Stomach (tissue), 19 donors: ENCODE measurements at places on chromosomes 11 and 22.

DNA sequence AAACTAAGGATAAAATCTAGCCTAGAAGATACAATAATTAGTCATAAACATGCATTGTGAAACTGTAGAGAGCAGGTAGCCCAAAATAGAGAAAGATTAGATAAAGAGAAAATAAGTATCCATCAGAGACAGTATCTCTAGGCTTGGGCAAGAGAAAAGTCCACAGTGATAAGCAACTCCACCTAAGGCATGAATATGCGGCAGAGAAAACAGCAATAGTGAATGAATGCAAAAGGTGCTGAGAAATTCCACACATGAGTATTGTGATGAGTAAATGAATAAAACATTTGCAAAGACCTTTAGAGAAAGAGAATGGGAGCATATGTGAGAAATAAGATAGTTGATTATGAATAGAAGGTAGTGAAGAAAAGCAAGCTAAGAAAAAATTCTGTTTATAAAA is 8.7 kb downstream of the MS4A2 start:
- DNase-seq: no peak

GRCh38 chr11:47485107-47485506 is 36.2 kb upstream of the RAPSN start:
- DNase-seq: no peak

DNA sequence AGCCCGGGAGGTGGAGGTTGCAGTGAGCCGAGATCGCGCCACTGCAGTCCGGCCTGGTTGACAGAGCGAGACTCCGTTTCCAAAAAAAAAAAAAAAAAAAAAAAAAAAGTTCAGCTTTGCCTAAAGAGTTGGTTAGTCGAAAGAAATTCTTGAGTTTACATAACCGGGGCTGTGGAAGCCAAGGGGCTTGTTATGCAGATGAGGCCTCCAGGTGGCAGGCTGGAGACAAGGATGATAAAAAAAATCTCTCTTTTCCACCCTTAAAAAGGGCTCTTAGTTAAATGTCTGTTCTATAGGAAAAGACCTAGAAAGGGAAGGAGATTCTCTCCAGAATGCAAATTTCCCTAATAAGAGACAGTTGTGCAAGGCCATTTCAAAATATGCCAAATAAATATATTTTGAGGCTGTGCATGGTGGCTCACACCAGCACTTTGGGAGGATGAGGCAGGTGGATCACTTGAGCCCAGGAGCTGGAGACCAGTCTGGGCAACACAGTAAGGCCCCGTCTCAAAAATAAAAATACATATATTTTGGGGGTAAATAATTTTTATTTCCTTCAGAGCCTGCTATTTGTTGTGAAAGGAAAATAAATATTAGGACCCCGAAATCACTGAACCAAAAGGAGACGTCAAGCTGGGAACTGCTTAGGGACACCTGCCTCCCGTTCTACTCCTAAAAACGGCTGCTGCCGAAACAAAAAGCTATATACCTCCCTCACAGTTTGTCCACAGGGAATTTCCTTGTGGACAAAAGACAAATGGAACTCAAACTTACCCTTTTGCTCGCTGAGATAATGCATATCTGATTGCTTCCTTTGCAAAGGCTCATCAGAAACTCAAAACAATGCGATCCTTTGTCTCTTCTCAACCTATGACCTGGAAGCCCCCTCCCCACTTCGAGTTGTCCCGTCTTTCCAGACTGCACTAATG is 2.4 kb upstream of the IFITM2 start:
- DNase-seq: peak; percentile 90

DNA sequence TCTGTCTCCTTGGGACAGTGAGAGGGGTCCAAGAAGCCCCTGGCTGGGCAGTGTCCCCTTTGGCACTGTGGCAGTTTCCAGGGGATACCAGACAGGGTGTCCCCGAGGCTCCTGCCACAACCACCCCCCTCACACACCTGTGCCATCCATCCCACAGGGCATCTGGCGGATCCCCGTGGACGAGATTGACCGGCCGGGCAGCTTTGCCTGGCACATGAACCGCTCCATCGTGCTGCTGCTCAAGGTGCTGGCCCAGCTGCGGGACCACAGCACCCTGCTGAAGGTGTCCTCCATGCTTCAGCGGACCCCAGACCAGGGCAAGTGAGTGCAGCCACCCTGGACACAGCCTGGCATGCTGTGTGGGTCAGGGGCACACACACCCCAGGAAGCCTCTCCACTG is 17.0 kb upstream of the SUSD2 start:
- DNase-seq: no peak

GRCh38 chr22:43142880-43143562 is at the start of gene MCAT:
TSS of gene MCAT (minus strand) at chr22:43143398. CDS start at chr22:43143348, 50 bp downstream.
- peak; percentile 90 for DNase-seq
